ENCODE measurements at places on chromosomes 1 and 21.

- DNase-seq: no peak
These were observed 255.4 kb upstream of the PLXNA2 start for GRCh38 chr1:208499601-208500000.

GRCh38 chr1:65114322-65114721, 33.7 kb upstream of the AK4 start:
- no peak for DNase-seq

DNA sequence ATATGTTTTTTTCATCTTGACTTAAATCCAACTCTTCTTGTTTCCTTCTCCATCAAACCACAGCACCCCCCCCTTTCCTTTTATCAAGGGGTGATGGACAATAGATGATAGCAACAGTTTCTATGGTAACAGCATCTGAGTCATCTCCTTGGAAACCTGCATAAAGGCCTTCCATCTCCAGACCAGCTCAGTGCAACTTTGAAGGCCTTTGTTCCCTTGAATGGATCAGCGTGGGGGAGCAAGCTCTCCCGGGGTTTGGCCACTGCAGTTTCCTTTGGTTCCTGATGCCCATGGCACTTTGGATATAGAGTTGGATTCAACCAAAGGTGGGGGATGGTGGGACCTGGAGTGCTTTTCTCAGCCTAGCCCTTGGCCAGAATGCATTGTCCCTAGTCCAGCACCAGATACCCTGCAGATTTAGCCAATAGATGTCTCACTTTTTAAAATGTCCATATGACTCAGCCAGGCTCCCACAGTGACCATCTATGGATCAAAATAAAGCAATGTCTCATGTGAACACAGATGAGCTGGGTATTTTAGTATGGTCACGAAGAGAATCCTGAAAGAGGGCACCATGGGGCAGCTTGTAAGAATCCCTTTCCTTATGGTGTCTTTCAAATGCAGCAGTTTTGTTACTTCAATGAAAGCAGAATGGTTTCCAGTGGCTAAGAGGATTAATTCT, 127.7 kb downstream of the SPATA46 start:
- DNase-seq: no peak

GRCh38 chr21:34887105-34887442, 162.0 kb downstream of the RUNX1 start:
- DNase-seq: no peak

DNA sequence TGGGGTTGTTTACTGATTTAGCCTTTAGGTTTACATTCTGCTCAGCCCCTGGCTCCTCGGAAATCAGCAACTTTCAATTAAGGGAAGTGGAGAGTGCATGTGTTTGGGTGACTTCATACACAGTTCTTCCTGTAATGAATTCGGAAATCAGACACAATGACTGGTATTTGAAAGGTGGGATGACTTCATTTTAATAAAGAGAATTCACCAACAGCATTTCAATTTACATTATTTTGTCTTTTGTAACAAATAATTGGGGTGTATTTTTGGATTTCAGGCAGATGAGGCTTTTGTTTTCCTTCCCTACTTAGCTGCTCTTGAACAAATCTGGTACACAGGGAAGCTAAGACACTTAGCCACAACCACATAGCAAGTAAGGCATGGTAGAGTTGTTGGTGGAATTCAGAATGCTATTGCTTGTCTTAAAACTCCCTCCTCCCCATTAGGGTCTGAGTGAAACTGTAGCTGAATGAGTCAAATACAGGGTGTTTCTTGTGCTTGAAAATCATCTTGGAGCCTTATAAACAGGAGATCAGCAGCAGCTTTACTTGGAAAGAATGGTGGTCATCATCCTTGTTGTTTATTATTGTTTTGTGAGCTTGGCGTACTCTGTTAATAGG, 917 bp downstream of the STX12 start:
- no peak for DNase-seq

- DNase-seq: peak; percentile 59
These were observed 28.6 kb downstream of the AGPAT3 start for GRCh38 chr21:43893536-43894205.

DNA sequence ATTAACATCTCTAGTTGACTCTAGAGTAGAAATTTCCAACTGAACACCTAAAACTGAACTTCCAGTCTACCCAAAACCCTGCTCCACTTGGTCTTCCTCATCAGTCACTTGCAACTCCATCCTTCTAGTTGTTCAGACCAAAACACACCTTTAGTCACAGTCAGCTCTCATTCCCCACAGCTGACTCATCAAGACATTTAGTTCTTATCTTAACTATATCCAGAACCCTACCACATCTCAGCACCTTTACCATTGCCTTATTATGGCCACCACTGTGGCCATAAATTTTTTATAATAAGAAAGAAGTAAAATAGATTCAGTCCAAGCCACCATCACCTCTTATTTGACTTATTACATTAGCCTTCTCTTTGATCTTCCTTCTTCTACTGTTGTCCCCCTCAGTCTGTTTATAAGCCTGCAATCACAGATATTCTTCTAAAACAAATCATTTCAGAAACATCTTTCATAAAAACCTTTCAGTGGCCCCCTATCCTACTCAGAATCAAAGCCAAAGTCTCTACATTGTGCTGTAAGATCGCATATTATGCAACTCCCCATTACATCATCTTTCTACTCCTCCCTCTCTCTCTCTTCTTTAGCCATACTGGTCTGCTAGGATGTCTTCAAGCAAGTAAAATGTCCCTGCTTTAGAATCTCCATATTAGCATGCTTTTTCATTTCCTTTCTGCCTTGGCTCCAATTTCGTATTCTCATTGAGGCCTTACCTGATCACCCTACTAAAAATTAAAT, 275.9 kb downstream of the LRRC40 start:
- no peak for DNase-seq

- DNase-seq: no peak
These were observed 5.5 kb downstream of the CAPN2 start for GRCh38 chr1:223717695-223718363.

GRCh38 chr1:160806109-160806665, 10.2 kb downstream of the LY9 start:
- no peak for DNase-seq

- DNase-seq: no peak
These were observed 43.7 kb upstream of the PTGFR start for GRCh38 chr1:78447086-78447485.

DNA sequence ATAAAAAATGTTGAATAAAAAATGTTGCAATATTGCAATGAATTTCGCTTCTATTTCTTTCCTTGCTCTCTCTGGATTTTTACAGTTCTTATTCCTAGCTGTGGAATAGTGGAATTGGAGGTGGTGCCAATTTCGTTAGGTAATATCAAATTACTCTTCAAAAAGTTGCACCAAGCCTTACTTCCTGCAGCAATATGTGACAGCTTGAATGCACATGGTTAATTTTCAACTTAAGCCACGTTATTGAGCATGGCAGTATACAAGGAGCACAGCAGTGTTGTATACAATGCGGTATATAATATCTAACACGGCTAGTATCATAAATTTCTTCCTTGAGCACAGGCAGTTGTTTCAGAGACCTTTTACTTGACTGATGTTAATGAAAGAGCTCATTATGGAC, 152.5 kb downstream of the NOS1AP start:
- no peak for DNase-seq

DNA sequence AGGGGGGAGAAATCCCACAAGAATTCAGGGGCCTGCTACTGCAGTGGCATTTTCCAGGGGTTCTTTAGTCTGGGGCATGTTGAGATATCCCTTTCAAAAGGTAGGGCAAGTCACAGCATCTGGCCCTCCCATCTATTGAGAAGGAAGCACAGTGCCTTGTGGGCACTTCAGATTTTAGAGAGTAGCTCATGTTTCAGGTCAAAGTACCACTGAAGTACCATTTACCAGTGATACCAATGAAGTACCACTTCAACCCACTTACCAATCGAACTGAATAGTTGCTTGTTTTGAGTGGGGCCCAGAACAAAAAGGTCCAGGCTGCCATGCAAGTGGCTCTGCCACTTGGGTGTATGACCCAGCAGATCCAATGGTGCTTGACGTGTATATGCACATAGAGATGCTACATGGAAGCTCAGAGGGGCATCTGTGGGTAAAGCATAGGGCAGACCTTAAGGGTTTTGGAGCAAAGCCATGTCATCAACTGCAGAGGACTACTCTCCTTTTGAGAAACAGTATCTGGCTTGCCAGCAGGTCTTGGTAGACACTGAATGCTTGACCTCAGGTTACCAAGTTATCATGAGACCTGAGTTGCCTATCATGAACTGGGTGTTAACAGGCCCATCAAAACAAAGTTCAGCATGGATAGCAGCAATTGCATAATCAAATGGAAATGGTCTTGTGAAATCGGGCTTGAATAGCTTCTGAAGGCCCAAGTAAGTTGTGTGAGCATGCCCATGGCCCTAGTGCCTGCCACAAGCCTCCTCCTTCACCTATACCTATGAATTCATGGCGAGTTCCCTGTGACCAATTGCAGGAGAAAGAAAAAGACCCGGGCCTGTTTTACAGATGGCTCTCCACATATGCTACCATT, 23.5 kb downstream of the PLA2G2D start:
- no peak for DNase-seq
